NCI-H510A (cell line): ENCODE measurements at places on chromosomes 4 and X.

- DNase-seq: no peak
Observed at GRCh38 chrX:19670854-19671620, 155.7 kb upstream of the MAP3K15 start.

DNA sequence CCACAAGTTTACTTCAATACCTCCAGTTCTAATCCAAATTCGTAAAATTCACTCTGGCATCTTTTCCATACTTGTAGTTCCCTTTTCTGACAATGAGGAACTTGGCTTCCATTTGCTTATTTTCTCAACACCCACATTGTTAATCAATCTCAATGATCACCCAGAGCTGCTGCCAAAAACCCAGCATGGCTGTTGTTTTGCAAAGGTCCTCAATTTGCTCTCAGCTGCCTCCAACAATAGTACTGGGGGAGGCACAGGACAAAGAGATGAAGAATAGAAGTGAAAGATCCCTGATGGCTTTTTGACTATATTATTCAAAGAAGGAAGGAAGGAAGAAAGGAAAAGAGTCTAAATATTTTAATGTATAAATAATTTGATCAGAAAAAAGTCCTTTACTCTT is 847.8 kb downstream of the RAPGEF2 start:
- DNase-seq: no peak

- no peak for DNase-seq
Observed at GRCh38 chr4:135325264-135325663, 1123.7 kb upstream of the PABPC4L start.

DNA sequence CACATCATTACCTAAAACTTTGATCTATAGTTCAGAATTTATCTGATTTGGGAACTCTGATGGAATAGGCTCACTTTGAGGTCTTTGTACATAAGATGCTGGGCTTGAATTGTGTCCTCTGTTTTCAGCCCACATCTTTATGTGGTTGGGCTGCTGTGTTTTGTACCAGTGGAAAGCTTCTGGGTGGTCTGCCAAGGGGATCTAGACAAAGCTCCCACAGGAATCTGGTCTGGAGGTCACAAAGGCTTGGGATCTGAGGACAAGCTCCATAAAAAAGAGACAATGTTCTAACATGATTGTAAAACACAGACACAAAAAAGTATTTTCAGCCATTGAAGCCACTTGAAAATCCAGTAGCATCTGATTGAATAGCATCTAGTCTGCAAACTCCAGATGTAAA is 393.5 kb upstream of the PITX2 start:
- DNase-seq: no peak

DNA sequence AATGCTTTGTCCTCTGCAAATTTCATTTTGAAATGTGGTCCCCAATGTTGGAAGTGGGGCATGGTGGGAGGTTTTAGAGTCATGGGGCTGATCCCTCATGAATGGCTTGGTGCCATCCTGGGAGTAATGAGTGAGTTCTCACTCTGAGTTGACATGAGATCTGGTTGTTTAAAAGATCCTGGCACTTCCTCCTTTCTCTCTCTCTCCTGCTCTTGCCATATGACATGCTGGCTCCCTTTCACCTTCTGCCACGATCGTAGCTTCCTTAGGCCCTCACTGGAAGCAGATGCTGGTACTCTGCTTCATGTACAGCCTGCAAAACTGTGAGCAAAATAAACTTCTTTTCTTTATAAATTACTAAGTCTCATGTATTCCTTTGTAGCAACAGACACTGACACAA is 262.0 kb downstream of the IL15 start:
- no peak for DNase-seq

- DNase-seq: no peak
Observed at GRCh38 chrX:154712781-154713740, 37.8 kb downstream of the GAB3 start.

DNA sequence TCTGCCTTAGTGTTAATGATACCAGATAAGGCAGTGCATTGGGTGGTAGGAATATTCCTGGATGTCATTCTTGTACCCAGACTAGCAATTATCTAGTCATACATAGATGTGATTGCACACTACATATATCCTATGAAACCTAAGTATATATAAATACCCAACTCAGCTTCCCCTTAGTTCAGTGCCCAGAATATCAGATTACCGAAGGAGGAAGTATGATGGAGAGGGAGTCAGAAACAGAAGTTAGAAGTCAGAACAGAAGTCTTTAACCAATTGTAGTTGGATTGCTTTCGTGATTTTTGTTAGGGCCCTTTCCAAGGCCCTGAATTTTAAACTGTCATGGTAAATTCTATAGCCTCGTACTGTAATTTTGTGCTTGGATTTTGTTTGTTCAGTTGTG is 42.9 kb downstream of the MOB1B start:
- no peak for DNase-seq

- no peak for DNase-seq
Observed at GRCh38 chr4:89161841-89162240, 50.5 kb downstream of the TIGD2 start.

DNA sequence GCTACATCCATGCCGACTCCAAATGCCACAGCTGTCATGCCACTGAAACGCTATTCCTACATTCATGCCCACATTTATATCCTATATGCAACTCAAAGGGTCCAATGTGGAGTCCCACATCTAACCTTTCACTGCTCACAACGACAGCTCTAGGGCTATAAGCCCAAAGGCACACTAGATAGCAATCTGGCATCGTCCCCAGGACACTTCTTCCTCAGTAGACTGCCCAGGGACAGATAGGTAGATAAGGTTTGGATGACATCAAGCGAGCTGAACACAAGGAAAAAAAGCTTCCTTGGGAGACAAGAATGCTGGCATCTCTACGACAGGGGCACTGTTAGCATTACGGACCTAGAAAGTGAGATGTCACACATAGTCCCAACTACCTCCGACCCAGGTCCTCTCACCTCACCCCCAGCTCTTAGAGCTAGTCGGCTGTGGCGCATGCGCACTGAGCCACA is 685 bp downstream of the RAB9B start:
- DNase-seq: no peak

GRCh38 chrX:53288189-53288588 is 6.8 kb upstream of the IQSEC2 start:
- DNase-seq: no peak
